ENCODE measurements at places on chromosomes 16 and 17.
A peak's percentile ranks its signal among the peaks of the same experiment; 100 is the strongest.

GRCh38 chr16:21952040-21952792 is 945 bp upstream of the UQCRC2 start:
- peak; percentile 58 for DNase-seq

- DNase-seq = peak; percentile 61
Observed at GRCh38 chr16:12426122-12426521, 377.6 kb downstream of the CPPED1 start.

- peak; percentile 39 for DNase-seq
Observed at GRCh38 chr17:385178-385835, 32.7 kb upstream of the RPH3AL start.

- DNase-seq = no peak
Observed at GRCh38 chr16:3045758-3046640, at the start of gene MMP25. Gene MMP25, plus strand, starts transcription at chr16:3046561. Its CDS starts 357 bp downstream, at chr16:3046918.

DNA sequence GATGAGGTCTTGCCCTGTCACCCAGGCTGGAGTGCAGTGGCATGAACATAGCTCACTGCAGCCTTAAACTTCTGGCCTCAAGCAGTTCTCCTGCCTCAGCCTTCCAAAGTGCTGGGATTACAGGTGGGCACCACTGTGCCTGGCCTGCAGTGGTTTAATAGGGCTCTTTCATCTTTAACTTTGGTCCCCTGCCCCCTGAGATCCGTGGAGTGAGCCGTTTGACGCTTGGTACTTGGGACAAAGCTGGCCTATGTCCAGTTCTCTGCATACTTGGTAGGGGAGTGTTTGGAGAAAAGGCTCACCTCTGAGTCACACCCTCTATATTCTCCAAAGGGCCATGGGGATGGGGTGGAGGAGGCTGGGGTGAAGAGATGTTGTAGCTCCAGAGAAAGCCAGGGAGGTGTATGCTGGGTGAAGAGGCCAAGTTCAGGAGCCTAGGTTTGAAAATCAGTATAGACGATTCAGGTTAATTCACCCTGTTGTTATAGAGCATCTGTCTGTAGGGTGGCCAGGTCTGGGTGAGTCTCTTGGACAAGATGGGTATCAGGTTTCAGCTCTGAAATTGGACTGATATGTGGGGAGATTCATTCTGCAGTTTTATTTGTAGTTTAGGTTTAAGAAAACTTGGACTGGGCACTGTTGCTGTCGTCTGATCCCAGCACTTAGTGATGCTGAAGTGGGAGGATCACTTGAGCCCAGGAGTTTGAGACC is 17.6 kb downstream of the ABCC1 start:
- peak; percentile 87 for DNase-seq

GRCh38 chr17:40483679-40484078 is 17.7 kb downstream of the TNS4 start:
- DNase-seq = no peak

GRCh38 chr17:79748295-79749099 is 17.8 kb downstream of the ENPP7 start:
- no peak for DNase-seq

DNA sequence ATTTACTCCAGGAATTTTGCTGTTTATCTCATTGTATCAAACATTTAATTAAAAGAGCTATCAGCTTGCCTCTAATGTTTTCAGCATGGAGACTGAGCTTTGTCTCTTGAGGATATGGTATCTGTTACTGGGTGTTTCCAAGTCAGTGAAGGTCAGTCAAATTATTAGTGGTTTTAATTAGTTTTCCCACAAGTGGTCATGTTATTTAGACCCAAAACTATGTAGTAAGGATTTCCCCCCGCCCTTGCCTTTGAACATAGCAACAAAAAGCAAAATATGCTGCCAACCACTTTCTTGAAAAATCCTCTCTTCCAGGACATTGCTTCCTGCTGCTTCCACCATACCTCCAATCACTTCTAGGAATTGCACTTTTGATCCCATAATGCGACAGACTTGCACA is 355.6 kb downstream of the GRIN2A start:
- no peak for DNase-seq

Measured in AG08395 (cell line).